ENCODE measurements at places on chromosomes 4 and X. TPM values are rescaled to one million over a fixed set of nuclear protein-coding genes. Genes with fewer than 3 reads are reported as not detected.
A peak's percentile ranks its signal among the peaks of the same experiment; 100 is the strongest.

IL13RA2 gene
- total RNA-seq, result not detected

FAAH2 gene
- total RNA-seq, result 15.5 TPM

RAB40AL gene
- not detected for total RNA-seq

ENAM gene
- not detected for total RNA-seq

DMP1 gene
- not detected for total RNA-seq

CXCL1 gene
- total RNA-seq, result not detected

RNF150 gene
- 0.07 TPM for total RNA-seq

DNA sequence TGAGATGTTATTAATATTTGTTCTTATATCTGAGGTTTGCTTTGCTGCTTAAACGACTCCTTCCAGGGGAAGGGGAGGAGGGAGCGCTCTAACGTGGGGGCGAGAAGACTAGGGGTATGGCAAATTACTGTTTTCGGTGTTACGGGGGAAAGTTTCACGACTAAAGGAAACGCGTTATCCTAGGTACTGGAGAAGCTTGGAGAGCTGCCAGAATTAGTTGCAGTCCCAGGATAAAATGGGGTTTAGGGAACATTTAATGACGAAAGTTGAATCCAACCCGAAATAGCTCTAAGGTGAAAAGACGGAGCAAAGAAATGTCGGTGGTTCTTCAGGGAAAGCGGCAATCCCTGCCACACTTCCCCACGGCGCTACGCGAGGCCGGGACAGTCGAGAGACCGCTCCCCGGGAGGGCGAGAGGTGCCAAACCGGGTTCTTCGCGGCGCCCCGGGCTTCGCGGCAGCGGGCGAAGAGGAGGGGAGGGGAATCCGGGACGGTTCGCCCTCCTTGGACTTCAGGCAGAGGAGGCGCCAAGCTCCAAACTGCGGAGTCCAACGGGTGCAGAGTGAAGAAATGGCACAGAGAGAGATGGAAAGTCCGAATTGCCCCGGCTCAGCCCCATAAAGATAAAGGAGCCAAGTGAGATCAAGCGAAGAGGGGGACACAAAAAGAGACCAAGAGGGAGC is 724 bp downstream of the THOC2 start:
- no peak for DNase-seq

DNA sequence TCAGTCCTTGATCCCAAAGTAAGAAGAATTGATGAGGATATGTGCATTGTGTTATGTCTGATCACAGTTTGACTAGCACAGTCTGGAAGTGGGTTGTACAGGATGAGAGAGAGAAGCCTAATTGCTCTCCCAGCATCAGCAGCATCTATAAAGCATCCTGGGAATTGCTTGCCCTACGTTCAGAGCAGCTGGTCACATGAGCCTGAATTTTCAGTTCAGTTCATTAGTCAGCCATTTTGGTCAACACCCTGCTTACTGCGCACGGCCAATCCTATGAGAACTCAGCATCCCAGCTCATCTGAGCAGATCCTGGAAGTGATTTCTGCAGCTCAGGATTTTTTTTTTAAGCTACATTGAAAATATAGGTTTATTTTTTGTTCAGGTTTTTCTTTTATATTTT is at the start of gene RUFY3:
RUFY3 (plus strand) TSS at position 218 of the 400 bp plus-strand sequence. CDS start 610 bp downstream, outside the sequence.
- DNase-seq, result no peak

- no peak for DNase-seq
Observed at GRCh38 chr4:95409750-95410149, 139.0 kb downstream of the UNC5C start.

DNA sequence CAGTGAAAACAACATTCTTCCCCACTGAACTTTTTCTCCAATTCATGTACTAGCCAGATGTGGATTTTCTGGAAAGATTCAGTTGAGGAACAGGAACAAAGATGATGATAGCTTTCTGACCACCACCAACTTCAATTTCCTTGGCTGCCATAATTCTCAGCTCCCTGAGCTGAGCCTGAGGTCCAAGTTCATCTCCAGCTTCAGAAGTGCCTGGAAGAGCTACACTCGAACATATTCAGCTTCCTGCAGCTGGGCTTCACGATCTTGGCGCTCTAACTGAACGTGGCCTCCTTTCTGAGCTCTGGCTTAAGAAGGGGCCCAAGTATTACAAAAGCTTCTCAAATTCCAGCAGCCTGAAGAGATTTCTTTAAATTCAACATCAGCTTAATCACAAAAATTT is 83.9 kb downstream of the QDPR start:
- DNase-seq, result no peak

- no peak for DNase-seq
Observed at GRCh38 chrX:22234380-22234779, 38.3 kb upstream of the CBLL2 start.

DNA sequence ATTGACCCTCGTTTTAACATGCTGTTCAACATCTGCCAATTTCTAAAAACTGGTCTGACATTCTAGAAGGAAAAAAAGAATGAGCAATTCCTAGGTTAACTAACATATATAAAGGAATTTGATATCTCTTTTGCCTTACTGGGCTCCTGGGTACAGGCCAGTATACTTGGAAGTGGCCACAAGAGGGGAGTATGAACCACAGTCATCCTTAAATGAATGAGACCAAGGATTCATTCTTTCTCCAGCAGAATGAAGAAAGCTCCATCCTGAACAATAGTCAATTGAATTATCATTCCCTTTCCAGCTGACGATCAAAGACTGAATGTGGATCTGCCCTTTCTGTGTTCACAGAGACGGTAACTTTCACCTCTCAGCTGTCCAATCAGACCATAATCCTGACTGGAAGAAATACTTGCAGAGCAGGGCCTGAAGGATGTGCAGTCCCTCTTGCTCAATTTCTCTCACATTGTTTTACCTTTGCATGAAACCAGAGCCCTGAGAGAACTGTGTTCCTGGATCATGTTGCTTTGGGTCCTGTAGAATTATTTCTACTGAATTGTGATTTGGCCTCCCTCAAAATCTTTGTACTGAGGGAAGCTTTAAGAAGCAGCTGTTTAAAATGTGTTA is 14.8 kb upstream of the SPARCL1 start:
- DNase-seq, result no peak

GRCh38 chrX:10414862-10415261 is 205.5 kb downstream of the MID1 start:
- DNase-seq, result no peak

DNA sequence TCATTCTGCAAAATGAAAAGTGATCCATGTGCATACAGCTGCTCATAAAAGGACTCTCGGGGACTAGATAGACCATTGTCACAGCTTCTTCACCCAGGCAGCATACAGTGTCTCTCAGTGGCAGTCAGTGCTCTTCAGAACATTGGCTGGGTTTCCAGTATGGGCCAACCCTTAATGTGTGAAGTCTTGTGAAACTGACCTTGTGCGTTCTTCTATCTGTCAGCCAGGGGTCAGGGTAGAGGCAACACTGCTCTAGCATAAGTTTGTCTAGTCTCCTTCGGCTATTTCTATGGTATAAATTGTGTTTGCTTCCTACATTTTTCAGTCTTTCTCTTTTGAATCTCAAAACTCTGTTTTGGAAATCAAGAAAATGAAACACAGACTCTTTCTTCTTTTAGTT is 37.0 kb upstream of the SMIM31 start:
- no peak for DNase-seq

GRCh38 chrX:68832101-68832416 is 3.2 kb downstream of the EFNB1 start:
- DNase-seq, result peak; percentile 29

- no peak for DNase-seq
Observed at GRCh38 chrX:16765594-16765993, 20.7 kb upstream of the TXLNG start.

- DNase-seq, result no peak
Observed at GRCh38 chrX:105117621-105118020, 102.9 kb downstream of the TEX13A start.

- DNase-seq, result no peak
Observed at GRCh38 chr4:168881781-168882420, 128.2 kb downstream of the CBR4 start.

DNA sequence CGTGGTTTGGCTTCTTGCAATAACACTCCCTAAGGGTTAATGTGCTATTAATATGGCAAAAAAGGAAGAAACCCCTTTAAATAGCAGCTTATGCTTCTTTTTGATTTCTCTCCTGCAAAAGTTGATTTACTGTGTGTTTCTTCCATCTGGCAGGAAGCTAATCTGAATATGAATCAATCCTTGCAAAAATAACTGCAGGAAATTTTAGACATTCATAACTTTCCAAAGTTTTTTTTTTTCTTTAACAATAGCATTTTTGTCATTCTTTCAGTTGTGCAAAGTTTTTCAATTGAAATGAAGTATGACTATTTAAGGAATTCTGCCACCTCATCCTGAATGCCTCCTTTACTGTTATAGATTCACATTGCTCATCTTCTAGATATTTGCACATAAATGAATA is 115.6 kb downstream of the SPANXA1 start:
- DNase-seq, result no peak

DNA sequence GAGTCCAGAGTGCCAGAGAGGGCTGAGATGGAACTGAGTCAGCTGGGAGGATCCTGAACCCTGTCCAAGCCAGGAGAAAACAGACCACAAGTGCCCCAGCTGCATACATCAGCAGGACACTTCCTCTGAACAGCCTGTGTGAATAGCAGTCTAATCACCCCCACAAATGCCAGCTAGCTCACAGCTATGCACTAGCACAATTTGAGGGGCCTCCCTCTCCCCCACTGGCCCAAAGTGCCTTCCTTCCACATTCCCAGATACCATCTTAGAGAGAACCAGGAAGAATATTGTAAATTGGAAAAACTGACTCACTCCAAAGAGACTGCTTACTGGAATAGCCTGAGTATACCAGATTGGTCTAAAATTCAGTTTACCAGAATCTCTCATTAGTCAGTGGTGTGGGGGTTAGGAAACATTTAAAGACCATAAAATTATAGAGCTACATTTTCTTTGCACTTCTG is 292.6 kb upstream of the KLF3 start:
- no peak for DNase-seq

DNA sequence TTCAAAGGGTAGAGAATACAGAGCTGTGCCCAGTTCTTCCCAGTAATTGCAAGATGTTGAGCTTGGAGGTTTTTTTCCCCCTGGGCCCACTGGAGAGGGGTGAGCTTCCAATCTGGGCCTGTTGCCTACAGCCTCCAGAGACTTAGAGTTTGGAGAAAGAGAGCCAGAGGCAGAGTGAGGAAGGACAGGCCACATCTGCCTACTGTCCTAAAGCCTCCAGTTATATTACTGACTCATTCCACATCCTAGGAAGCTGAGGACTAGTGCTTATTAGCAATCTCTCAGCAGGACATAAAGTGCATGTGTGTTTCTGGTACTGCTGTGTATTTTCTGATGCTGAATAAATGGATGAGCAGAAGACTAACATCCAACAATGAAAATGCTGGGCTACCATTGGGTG is 181.0 kb upstream of the MAMLD1 start:
- DNase-seq, result no peak

DNA sequence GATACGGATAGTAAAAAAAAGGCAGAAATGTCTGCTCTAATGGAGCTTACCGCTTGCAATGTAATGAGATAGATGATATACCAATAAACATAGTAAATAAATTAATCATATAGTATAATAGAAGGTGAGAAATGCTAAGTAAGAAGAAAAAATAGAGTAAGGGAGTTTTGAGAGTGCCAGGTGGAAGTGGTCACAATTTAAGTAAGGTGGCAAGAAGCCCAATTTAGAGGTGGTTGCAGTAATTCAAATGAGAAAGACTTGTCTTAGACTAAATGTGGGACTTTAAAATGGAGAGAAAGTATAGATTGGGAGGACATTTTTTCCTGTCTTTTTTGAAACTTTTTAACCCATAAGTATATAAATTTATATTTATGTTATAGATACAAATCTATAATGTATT is 26.0 kb downstream of the TBC1D19 start:
- no peak for DNase-seq

Measured in CD4-positive, CD25-positive, alpha-beta regulatory T cell (primary cell).